ENCODE measurements at places on chromosomes 7 and 10.

GRCh38 chr7:134533288-134533771 lies 6.0 kb downstream of the AKR1B10 start:
- DNase-seq = no peak

GRCh38 chr7:28406192-28406591 lies 6.1 kb upstream of the CREB5 start:
- DNase-seq = no peak

DNA sequence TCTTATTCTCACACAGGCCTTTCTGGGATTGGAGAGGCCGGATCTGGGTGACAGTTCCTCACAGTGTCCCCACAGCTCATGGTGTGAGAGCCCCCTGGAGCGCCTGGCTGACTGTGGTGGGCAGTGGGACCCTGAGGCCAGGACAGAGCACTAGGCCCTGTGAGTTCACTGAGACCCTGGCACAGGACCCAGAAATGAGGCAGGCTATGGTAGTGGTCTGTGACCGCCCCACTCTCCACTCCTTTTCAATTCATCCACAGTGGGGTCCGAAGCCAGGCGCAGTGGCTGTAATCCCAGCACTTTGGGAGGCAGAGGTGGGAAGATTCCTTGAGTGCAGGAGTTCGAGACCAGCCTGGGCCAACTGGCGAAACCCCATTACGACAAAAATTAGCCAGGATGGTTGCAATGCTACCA lies 95.9 kb upstream of the TNRC18 start:
- DNase-seq = no peak

DNA sequence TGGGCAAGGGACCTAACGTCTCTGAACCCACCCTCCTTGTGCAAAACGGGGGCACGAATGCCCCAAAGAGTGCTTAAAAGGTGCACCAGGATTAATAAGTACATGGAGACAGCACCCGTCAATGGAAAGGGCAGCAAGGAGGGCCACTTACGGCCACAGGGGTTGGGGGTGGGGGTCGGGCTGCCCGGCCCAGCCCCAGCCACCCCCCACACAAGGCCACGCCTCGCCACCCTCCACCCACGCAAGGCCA lies 213.4 kb downstream of the MAD1L1 start:
- no peak for DNase-seq

GRCh38 chr10:95456516-95456915 lies 104.7 kb downstream of the SORBS1 start:
- DNase-seq = no peak

DNA sequence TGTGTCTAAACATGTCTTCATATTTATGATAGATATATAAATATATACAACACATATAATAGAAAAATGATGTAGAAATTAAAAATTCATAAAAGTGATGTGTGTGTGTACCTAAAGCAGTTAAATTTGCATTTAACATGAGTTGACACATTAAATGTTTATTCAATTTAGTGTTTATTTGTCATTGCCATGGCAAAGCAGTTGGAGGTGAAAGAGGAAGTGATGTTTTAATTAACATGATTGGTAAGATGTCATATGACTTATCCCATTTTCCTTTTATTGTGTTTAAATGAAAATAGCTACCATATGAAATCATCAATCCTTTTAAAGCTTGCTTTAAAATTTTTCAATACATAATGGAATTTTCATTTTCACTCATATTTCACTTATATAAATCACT lies 452.6 kb downstream of the SUGCT start:
- DNase-seq = no peak

DNA sequence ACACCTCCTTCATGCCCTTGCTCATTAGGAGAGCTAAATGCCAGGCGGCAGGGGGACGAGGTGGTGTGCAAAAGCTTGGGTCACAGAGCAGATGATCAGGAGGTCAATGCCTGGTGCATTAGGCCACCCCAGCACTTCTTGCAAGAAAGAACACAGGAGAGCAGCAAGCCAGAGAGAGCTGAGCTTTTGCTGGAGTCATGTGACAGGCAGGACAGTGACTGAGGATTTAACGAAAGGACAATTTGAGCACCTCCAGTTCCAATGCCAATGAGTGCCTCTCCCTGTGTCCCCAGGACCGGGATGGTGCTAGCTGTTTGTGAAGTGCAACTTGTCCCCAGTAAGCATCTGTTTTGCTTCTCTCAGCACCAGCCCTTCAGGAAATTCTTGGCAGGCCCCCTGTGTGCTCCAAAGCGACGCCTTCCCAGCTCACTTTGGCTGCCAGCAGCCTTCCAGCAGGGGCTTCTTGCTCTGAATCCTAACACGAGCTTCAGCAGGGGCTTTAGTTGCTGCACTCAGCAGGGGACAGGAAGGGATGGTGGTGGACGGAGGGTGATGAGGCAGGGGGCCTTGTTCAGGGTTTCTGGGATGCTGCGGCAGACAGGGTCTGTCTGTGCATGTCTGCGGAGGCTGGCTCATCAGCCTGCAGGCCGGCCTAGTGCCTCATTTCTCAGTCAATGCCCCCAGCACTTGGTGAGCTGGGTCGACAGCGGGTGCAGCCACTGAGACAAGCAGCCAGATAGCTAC lies 368.1 kb downstream of the RPS24 start:
- DNase-seq = no peak

DNA sequence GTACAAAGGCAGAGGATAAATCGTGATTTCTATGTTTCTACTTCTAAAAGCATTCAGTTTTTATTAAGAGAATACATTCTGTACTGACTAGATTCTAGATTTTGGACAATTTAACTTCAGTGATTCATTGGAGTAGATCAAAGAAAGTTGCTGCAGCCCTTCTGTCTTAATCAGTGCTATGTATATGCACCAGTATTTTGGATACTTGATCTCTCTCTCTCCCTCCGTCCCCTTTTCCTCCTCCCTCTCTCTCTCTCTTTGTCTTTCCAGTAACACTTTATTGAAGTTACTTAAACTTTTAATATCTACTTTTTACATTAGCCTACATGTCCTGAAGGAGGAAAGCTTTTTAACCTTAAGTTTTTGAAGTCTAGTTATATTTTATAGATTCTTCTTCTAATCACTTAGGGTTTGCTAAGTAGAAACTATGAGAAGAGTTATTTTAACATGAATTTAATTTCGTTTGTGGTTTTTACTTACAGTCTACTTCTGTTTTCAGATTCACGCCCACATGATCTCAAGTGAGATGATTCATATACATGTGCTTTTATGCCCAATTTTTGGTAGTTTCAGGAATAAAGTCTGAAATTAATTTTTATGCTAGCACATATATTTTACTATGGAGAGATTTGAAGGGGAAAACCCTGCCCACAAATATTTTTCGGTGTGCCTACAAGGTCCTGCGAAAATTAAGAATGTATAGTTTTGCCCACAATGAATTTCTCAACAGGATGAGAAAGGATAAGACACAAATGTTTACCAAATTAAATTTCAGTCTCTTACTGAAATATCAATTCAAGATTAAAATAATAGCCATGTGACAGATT lies 9.1 kb downstream of the MDFIC start:
- DNase-seq = no peak

DNA sequence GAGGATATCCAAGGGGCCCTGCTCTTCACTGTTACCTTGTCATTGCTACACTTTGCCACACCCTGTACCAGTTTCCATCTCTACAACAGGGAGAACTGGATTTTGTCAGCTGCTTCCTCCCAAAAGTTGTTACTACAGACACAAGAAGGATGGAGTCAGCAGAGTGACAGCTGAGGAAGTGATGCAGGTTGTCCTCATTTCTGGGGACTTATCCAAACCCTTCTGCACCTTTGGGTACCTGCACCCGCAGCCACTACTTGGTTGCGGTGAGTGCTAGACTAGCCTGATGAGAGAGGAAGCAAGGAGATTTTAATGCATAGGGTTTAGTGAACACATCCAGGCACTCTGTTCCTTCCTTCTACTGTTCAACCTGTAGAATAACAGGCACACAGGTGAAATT lies 281.0 kb downstream of the RPS24 start:
- no peak for DNase-seq

DNA sequence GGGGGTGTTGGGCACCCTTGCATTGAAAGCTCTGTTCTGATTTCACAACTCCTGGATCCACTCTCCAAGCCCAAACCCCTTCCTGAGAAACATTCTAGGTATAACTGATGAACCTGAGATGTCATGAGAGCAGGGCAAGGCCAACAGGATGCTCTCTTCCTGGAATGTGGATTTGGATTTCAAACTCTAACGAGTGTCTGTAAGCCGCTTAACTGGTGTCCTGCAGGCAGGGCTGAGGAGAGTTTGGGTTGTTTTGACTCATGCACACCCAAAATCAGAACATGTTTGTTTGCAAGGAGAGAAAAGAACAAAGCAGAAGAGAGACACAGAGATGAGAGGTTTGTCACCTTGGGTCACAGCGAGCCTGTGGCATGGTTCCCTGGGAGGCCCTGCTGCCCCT lies 24.6 kb upstream of the AKR1E2 start:
- DNase-seq = no peak

DNA sequence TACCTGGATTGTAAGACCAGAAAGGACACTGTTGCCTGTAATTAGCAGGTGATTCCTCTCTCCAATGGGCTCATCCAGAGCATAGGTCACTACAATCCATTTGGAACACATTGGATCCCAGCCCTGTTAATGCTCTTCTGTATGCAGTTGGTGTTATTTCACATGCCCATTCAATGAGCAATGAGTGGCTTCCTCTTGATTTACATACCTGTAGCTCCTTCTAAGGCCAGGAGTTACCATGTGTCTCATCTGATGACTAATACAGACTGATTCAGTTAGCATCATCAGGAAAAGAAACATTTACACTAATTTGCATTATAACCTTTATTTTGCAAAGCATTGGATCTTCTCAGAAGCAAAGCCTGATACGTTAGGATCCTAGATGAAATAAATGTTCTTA lies 83.1 kb upstream of the NPVF start:
- DNase-seq = no peak

DNA sequence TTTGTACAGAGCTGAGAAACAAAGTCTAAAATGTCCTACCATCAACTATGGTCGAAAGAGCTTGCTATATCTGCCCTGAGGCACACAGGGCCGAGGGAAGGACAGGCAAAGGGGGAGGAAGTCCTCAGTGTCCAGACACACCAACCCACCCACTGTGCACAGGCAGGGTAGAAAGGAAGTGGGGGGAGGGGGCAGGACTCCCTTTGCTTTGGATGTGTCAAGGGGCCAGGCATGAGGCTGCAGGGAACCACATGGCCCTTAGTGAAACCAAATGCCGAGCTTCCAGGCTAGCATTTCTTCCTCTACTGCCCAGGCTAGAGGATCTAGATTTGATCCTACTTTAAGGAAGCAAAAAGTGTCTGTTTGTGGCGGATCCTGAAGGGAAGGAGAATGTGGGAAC lies 28.6 kb downstream of the KCNH2 start:
- DNase-seq = no peak

- DNase-seq = peak; percentile 49
Measured at GRCh38 chr10:110556969-110557601, 10.4 kb upstream of the SMC3 start.

GRCh38 chr7:138753150-138753518 lies 44.7 kb upstream of the TMEM213 start:
- no peak for DNase-seq

DNA sequence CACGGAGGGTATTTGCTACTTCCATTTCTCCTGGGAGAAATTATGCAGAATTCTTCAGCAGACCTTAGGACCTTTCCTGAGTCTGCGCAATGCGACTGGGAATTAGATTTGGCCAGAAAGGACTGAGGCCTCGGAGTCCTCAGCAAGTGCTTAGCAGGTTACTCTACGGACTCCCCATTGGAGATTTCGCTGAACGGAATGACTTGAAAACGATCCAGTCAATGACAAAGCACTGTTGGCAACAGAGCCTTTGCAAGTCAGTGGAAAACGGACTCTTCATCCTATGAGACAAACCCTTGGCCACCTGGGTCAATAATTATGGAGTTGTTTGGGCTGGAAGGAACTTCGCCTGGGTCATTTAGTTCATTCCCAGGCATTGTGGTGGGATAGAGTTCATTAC lies 107.4 kb downstream of the FAM204A start:
- no peak for DNase-seq

DNA sequence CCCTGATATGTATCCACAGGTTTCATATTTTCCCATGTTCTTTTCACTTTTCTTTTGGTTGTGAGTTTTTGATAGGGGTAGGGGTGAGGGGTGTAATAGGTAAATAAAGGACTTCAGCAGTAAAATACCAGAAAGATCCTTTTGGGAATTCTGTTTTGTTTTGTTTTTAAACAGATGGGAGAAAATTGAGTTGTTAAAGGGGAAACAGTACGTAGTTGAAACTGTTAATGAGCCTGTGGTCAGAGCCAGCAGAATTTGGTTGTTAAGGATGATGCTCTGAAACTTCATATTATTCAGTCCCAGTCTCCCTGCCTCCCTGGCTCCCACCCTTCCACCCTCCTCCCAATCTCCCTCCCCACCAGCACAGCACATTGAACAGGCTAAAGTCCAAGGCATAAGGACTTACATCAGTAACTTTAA lies 195.9 kb downstream of the CREB5 start:
- no peak for DNase-seq

- DNase-seq = no peak
Measured at GRCh38 chr7:30694774-30695721, 12.8 kb upstream of the CRHR2 start.

DNA sequence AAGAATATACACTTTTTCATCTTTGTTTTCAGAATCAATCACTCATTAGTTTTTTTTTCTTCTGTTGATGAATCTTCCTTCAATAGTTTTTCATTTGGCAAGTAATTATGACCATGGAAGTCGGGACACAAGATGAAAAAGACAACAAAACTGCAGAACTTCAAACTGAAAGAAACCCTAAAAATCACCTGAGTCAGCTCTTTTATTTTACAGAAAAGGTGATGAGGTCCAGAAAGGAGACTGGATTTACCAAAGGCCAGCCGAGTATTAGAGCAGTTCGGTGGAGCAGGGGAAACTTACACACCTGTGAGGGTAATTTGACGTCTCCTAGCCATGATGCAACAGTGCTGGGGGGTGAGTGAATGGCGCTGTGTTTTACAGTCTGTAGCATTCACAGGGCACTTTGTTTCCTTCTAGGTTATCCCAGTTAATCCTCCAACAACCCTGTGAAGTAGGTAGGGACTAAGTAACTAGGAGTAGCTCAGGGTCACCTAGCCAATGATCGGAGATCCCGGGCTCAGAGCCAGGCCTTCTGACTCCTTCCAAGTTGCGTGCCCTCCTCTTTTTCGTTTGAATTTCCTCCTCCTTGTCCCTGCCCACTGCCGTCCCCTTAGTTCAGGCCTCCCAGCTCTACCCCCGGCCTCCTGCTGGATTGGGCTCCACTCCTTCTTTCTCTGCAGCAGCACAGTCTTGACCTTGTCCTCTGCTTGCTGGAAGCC lies 14.0 kb downstream of the RBM20 start:
- DNase-seq = no peak

DNA sequence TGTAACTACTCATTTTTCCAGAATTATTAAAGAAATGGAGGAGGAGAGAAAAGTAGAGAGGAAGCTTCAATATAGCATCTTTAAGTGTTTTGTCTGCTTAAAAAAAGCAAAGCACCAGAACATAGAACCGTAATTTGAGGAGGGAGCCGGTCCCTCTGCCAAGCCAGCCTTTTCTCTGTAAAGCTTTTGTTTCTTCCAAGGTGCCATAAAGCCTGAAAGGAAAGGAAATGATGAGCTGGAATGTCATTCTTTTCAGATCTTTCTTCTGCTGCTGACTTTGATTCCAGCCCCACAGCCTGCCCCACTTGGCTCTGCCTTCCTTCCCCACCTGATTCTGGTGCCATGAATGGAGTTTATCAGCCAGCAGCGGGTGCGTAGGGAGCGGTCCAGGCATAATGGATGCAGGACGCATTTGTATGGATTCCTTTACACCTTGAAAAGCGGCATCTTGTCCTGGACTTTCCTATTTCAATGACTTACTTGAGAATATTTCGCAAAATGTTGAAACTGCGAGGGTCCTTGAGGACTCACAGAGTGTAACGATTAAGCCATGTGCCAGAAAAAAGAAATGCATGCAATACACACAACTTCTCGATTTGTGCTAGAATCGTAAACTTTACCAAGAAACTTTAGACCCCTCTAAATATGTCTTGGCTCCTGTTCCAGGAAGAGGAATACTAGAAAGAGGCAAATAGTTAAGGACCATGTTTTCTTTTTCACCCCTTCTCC lies 569.5 kb upstream of the MGMT start:
- DNase-seq = no peak

Measured in activated CD4-positive, CD25-positive, alpha-beta regulatory T cell (primary cell).